MM.1S (cell line): ENCODE measurements at places on chromosomes 12 and 14.

DNA sequence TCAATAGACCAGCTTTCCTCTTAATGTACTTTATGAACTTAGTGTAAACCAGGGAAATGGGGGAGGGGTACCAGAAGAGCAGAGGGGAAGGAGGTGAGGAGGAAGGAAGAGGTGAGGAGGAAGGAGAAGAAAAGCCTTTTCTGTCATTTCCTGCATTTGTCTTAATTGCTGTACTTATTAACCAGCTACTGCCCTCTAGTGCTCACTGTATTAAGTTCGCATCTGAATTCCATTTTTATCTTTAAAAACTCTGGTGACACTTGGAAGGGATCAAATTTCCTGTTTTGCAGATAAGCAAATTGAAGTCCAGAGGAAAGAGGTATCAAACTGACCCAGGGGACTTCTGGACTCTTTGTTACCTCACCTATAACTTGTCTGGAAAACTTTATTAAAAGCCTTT lies 22.2 kb downstream of the MANSC1 start:
- no peaks in the 10 kb centered on the region for H3K36me3 ChIP-seq
- DNase-seq, result peak; percentile 69
- no peaks in the 10 kb centered on the region for H3K27me3 ChIP-seq

DNA sequence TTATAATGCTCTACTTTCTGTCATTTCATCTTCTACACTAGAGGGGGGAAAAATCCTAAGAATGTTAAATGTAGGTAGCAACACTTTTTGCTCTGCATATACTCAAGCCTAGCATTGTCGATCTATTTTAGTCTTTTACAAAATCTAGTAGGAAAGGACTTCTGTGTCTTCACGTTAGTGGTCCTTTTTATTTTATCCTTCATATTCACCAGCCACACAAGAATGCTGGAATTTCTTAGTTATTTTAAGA lies 253.0 kb upstream of the FLRT2 start:
- H3K36me3 ChIP-seq, result no peaks in the 10 kb centered on the region
- no peaks in the 10 kb centered on the region for H3K27me3 ChIP-seq
- no peak overlapping the region for H3K4me3 ChIP-seq
- no peaks in the 10 kb centered on the region for H3K4me1 ChIP-seq
- no peak for DNase-seq
- H3K27ac ChIP-seq, result no peak overlapping the region

GRCh38 chr14:20197459-20197858 lies 6.8 kb downstream of the OR11G2 start:
- no peak overlapping the region for H3K4me3 ChIP-seq
- DNase-seq, result no peak
- H3K27ac ChIP-seq, result no peak overlapping the region
- no peaks in the 10 kb centered on the region for H3K4me1 ChIP-seq
- H3K36me3 ChIP-seq, result no peaks in the 10 kb centered on the region

DNA sequence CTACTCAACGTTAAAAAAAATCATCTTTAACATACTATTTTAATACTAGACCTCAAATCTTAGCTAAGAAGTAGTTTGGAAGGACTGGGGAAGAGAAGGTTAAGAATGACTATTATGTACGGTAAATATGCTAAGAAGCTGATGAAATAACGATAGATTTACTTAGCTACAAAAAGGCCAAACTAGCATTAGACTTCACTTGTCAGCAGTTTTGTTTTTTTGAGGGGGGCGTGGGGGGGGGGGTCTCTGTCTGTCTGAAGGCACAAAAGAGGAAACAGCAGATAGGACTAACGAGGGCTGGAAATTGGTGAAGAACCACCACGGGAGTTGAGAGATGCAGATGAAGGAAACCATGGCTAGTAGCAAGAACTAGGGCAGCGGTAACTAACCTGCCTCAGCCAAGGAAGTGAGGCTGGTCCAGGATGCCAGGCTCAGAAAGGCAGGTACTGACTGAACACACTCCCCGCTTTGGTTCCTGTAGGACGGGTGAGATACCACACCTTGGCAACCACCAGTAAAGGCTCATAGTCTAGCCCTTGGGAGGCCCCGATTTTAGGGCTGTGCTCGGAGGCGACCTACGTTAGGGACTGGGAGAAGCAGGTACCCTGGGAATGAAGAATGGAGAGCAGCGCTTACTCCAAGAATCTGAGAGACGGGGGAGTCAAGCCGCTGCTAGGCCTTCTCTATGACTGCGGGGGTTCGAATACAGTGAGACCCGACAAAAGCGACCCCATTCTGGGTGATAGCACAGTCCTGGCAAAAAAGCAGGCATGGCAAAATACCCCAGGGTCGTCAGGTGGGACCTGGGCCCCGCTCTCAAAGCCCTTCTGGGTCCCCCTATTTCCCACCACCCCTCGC lies 675 bp downstream of the NEDD8 start:
- H3K27me3 ChIP-seq, result no peaks in the 10 kb centered on the region
- H3K4me3 ChIP-seq, result peak overlapping the region; percentile 81
- DNase-seq, result no peak
- H3K4me1 ChIP-seq, result peaks cover 5% of the 10 kb centered on the region
- no peaks in the 10 kb centered on the region for H3K36me3 ChIP-seq

GRCh38 chr12:109309381-109310246 lies 530 bp upstream of the FOXN4 start:
- peaks cover 8% of the 10 kb centered on the region for H3K27me3 ChIP-seq
- no peaks in the 10 kb centered on the region for H3K36me3 ChIP-seq
- H3K27ac ChIP-seq, result peak overlapping the region; percentile 37; the same call in 1 of the 2 replicates

GRCh38 chr14:75214558-75214957 lies 38.1 kb upstream of the TMED10 start:
- no peaks in the 10 kb centered on the region for H3K36me3 ChIP-seq
- no peak overlapping the region for H3K27ac ChIP-seq
- no peak for DNase-seq
- no peaks in the 10 kb centered on the region for H3K27me3 ChIP-seq
- no peak overlapping the region for H3K4me3 ChIP-seq

DNA sequence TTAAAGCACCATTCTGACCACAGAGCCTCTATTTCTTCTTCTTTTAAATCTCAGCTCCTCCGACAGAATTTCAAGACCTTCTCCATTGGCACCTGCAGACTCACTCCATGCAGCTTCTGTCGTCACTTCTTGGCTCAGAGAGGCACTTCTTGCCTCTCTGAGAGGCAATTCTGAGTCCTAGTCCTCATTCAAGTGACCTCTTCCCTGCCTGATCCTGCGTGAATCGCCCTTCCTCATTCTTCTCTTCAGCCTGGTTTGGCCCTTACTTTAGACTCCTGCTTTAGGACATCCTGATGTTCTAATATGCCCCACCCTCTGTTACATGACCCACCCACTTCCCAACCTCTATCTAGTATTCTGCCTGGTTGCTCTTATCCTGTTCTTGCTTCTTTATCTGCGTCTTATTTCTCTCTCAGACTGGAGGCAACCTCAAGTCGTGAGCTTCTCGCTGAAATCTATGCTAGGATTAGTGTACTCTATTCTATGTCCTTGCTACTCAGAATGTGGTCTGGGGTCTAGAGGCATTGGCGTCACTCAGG lies 55.6 kb upstream of the CISTR start:
- no peak overlapping the region for H3K4me3 ChIP-seq
- no peaks in the 10 kb centered on the region for H3K36me3 ChIP-seq
- no peak overlapping the region for H3K27ac ChIP-seq
- no peak for DNase-seq
- H3K27me3 ChIP-seq, result no peaks in the 10 kb centered on the region

GRCh38 chr14:58107041-58107440 lies 45.0 kb downstream of the ARMH4 start:
- no peak overlapping the region for H3K4me3 ChIP-seq
- H3K4me1 ChIP-seq, result no peaks in the 10 kb centered on the region
- DNase-seq, result no peak
- H3K27me3 ChIP-seq, result no peaks in the 10 kb centered on the region
- H3K27ac ChIP-seq, result no peak overlapping the region
- no peaks in the 10 kb centered on the region for H3K36me3 ChIP-seq

GRCh38 chr12:123941624-123942237 lies 30.9 kb downstream of the CCDC92 start:
- no peak for DNase-seq
- no peaks in the 10 kb centered on the region for H3K27me3 ChIP-seq
- no peaks in the 10 kb centered on the region for H3K36me3 ChIP-seq

- H3K4me1 ChIP-seq, result no peaks in the 10 kb centered on the region
- H3K4me3 ChIP-seq, result no peak overlapping the region
- H3K27ac ChIP-seq, result no peak overlapping the region
Measured at GRCh38 chr12:99128246-99128802, 483.2 kb downstream of the APAF1 start.

DNA sequence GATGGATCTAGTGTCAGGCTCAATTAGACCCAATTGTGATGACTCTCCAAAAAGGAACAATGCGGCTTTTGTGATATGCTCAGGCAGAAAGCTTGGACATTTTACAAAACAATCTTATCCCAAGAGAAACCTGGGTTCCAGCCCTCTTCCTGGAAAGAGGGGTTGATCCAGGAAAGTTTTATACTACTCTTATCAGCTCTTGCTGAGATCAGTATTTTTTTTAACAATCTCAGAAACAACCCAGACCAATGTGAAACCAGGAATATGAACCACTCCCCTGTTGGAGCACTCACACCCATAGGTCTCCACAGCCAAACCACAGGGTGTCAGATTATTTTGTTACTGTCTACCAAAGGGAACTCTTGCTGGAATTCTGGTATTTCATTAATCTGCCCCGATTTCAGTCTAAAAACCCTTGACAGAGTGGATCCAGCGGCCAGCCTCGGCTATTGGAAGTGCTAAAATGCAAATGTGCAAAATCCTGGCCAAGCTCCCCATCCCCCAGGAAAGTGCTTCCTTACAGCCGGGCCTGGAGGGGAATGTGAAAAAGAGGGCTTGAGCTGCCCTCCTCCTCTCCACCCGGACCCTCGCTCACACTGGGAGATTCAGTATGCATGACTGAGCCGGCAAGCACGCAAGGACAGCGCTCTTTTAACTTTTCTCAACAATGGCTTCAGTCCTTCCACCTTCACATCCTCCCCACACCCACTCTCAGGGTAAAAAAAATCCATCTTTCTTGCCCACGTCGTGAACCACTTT lies 4.0 kb downstream of the FBXL14 start:
- H3K4me3 ChIP-seq, result 0 out of 2 replicates have a peak overlapping the region, but pooled peaks have one; percentile 1
- H3K4me1 ChIP-seq, result peaks cover 38% of the 10 kb centered on the region
- no peak overlapping the region for H3K27ac ChIP-seq
- no peaks in the 10 kb centered on the region for H3K36me3 ChIP-seq
- DNase-seq, result no peak

- no peaks in the 10 kb centered on the region for H3K27me3 ChIP-seq
- no peak overlapping the region for H3K4me3 ChIP-seq
- H3K27ac ChIP-seq, result no peak overlapping the region
- H3K4me1 ChIP-seq, result no peaks in the 10 kb centered on the region
- DNase-seq, result no peak
- H3K36me3 ChIP-seq, result no peaks in the 10 kb centered on the region
Measured at GRCh38 chr12:78036874-78037273, 206.2 kb downstream of the NAV3 start.

DNA sequence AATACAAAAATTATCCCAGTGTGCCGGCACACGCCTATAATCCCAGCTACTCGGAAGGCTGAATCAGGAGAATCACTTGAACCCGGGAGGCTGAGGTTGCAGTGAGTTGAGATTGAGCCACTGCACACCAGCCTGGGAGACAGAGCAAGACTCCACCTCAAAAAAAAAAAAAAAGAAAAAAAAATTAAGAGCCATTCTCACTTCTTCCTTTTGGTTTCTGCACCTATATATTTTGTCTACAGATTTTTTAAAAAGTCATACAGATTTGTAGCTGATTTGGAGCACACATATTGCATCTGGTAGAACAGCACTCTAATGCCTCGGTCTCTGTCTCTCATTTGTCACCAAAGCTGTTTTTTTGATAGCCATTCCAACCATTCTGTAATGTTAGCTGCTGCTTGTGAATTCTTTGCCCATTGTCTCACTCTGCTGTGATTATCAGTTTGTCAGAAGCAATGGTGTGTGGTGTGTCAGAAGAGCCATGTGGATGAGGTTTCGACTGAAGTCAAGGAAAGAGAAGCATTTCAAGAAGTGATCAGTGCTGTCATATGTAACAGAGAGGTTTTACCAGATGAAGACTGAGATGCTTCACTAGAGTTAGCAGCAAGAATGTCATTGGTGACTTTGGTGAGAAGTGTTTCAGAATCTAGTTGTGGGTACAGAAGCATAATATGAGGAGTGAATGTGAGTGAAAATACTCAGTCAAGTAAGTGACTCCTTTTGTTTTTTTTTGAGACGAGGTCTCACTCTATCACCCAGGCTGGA lies 8.7 kb upstream of the KTN1 start:
- H3K4me3 ChIP-seq, result no peak overlapping the region
- no peak for DNase-seq
- no peaks in the 10 kb centered on the region for H3K4me1 ChIP-seq
- H3K27me3 ChIP-seq, result no peaks in the 10 kb centered on the region
- H3K27ac ChIP-seq, result no peak overlapping the region

DNA sequence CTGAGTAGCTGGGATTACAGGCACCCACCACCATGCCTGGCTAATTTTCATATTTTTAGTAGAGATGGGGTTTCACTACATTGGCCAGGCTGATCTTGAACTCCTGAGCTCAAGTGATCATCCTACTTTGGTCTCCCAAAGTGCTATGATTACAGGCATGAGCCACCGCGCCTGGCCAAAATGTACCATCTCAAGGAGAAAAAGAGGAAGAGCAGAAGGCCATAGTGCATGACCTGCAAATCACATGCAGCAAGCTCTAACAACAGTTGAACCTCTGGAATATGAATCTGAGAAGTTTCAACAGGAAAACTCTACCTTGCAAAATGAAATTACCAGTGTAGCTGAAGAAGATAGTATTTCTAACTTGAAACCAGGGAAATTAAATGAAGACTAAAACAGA lies 17.1 kb upstream of the SERPINA1 start:
- H3K27ac ChIP-seq, result no peak overlapping the region
- H3K27me3 ChIP-seq, result no peaks in the 10 kb centered on the region
- DNase-seq, result no peak
- H3K4me3 ChIP-seq, result no peak overlapping the region
- H3K36me3 ChIP-seq, result no peaks in the 10 kb centered on the region

DNA sequence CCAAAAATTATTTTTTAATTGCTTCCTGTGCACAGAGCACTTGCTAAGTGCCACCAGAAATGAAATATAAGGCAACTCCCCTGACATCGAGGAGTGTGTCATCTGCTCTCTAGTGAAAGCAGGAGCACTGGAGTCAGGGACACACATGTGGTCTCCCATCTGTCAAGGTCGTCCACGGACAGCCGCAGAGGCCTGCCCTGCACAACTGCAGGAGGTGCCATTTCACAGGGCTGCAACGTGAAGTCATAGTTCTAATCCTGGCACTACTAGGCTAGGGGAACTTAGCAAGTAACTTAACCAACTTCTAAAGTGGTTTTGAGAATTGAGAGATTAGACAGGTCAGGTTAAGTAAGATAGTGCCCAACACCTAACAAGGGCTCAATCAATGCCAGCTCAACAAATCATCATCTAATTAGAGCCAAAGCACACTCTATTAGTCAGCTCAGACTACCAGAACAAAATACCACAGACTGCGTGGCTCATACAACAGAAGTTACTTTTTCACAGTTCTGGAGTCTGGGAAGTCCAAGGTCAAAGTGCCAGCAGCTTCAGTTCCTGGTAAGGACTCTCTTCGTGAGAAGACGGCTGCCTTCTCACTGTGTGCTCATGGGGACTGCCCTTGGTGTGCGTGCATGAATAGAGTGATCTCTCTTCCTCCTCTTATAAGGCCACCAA lies 30.7 kb downstream of the FOXN3 start:
- H3K4me1 ChIP-seq, result no peaks in the 10 kb centered on the region
- no peak for DNase-seq
- H3K36me3 ChIP-seq, result no peaks in the 10 kb centered on the region
- H3K27ac ChIP-seq, result no peak overlapping the region
- no peaks in the 10 kb centered on the region for H3K27me3 ChIP-seq

GRCh38 chr12:106292339-106292738 lies 10.2 kb upstream of the TCP11L2 start:
- no peak for DNase-seq
- no peak overlapping the region for H3K27ac ChIP-seq
- no peaks in the 10 kb centered on the region for H3K36me3 ChIP-seq
- H3K4me1 ChIP-seq, result no peaks in the 10 kb centered on the region; the same call in 1 of the 2 replicates
